ENCODE measurements at places on chromosomes 3 and 15.

DNA sequence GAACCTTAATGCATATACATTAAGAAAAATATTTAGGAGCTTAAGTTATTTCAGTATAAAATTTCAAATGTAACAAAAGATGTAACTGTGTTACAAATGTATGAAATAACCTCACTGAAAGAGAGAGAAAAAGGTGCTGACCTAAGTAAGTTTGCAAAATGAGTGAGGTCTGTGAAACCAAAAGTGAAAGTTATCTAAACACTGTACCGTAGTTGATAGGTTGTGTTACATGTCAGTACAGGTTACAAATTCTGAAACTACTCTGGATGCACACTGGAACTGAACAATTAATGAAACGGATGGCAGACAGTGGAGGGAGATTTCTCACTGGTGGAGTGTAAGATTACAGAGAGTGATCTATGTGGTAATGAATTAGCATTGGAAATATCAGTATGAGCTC is 420.7 kb downstream of the ZNF385D start:
- DNase-seq: no peak

GRCh38 chr3:75042941-75043340 is 428.5 kb upstream of the CNTN3 start:
- peak; percentile 25 for DNase-seq

- DNase-seq: no peak
These were observed 66.1 kb downstream of the ADAMTS17 start for GRCh38 chr15:100275641-100276040.

DNA sequence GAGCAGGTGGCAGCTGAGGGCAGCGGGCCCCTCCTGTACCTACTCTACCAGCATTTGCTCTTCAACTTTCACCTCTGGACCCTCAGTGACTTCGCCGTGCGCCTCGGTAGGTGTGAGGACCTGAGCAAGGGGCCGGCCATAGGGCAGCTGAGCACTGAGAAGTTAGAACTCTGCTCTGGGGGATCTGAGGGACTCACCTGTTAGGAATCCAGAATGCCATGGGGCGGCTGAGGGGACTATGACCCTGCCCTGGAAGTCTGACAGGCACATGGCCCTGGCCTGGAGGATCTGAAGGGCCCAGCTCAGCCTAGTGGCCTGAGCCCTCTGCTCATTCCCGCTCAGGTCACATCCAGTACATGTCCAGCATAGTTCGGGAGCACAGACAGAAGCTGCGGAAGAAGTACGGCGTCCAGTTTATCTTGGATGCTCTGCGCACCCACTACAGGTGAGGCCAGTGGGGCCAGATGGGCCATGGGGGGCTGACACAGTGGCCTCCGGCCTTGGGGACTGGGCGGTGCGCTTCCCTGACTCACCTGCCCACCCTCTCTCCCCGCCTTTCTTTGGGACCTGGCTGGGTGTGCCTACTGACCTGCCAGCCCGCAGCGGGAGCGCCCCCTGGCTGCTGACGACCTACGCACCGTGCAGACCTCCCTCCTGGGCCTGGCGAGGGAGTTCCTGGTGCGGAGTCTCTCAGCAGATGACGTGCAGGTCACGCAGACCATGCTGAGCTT is 18.8 kb downstream of the NBEAL2 start:
- no peak for DNase-seq
